HEK293T (cell line): ENCODE measurements at places on chromosomes 11 and 22.

GRCh38 chr11:47437746-47438418 is 11.1 kb downstream of the RAPSN start:
- no peak for DNase-seq

GRCh38 chr22:25643232-25644000 is 78.9 kb downstream of the GRK3 start:
- no peak for DNase-seq

DNA sequence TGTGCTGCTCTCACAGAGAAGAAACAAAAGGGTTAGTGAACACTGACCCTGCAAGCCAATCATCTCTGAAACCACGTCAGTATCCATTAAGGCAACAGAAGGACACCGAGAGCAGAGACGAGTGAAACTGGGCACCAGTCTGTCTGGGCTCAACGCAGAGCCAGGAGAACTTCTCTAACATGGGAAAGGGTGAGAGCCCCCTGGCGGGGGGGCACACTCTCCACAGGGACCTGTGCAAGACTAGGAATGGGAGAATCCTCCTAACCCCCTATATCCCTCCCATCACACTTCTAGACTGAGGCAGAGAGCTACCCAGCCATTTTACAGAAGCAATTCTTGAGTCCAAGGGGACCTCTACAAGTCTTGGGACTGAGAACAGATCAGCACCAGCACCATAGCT is 285.8 kb downstream of the SOX6 start:
- no peak for DNase-seq

DNA sequence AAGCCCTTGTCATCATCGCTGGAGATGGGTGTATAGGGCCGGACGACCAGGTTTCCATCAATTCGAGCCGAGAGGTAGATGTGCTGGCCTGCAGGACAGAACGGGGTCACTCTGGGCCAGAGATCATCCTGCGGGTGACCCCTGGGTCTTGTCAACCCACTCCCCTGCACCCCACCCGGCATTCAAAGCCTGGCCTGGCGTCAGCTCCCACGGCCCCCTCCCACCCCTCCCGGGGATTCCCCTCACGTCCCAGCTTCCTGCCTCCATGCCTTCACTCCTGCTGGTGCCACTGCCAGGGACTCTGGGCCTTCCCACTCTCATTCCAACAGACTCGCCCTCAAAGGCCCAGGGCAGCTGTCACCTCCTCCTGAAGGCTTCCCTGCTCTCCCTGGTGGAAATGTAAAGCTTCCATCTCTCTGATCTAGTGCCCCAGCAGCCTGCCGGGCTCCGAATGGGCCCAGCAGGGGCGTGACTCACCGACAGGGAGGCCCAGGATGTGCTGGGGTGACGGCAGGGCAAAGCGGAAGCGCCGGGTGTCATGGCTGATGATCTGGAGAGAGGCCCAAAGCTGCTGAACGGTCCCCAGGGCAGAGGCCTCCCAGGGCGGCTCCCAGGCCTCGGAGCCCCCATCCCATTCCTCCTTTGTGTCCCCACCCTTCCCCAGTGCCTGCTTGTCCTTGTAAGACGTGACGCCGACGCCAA is 9.3 kb downstream of the ATP5MGL start:
- DNase-seq, result no peak

DNA sequence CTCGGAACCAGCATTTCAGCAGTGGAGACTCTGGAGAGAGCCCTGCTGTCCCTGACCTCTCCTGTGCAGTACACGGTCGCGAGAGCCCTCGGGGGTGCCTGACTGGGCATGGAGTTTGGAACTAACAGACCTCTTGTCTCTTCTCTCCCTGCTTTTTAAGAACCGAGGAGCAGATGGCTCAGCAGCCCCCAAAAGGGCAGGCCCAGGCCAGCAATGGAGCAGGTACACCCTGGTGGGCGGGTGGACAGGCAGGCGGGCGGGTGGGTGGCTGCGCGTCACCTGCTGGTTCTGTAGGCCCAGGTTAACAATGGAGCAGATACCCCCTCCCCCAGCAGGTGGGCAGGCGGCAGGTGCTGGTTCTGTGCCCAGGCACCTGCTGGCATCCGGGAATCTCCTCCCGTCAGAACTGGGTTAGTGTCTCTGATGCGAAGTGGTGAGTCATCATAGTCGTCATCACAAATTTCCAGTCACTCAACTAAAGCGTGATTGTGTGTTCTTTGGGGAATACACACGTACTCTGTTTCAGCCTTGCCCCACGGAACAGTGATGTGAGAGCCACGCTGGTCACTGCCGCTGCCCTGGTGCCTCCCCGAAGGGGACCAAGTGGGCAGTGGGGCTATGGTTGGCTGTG is 41.1 kb downstream of the GRAMD4 start:
- no peak for DNase-seq

GRCh38 chr11:8988329-8989234 is 15.2 kb downstream of the NRIP3 start:
- DNase-seq, result no peak

- DNase-seq, result no peak
Observed at GRCh38 chr22:37752189-37753087, 55.3 kb upstream of the GCAT start.

GRCh38 chr11:11345099-11345498 is 8.0 kb downstream of the CSNK2A3 start:
- DNase-seq, result no peak

DNA sequence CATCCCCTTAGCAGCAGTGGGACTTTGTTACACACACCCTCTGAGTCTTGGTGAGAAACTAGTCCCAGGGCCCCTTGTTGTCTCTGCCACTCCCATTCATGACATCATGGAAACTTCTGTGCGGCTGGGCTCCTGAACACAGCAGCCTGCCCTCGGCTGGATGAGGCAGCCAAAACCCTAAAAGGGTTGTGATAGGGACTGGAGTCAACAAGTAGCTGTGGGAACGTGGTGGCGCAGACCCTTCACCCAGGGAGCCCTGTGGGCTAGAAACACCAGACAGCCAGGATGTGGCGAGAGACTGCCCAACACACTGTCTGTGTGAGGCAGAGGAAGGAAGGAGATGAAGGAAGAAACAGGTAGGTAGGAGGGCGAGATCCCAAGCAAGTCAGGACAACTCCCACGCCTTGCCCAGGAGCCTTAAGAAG is 3.9 kb downstream of the CD3D start:
- peak; percentile 42 for DNase-seq

DNA sequence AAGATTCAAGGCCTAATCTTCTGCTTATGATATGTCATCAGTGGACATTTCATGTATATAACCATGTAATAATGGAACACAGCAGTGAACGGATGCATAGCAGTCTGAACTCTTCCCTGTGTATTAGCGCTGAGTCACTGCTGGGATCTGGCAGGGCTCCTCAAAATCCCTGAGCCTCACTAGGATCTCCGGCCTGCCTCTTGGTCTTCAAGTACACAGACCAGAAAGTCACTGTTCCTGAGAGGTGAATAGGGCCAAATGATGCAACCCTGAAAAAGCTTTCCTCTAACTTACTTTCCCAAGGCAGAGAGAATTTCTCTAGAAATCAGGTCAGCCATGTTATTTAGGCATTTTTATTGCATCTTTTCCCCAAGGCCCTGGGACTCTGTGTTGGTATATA is 35.0 kb downstream of the POU2AF1 start:
- DNase-seq, result no peak

- DNase-seq, result no peak
Observed at GRCh38 chr22:44926491-44927415, 83.1 kb downstream of the PHF21B start.

- DNase-seq, result no peak
Observed at GRCh38 chr22:23237201-23237798, 57.0 kb downstream of the BCR start.

GRCh38 chr22:42972649-42973535 is 42.1 kb downstream of the PACSIN2 start:
- DNase-seq, result no peak

DNA sequence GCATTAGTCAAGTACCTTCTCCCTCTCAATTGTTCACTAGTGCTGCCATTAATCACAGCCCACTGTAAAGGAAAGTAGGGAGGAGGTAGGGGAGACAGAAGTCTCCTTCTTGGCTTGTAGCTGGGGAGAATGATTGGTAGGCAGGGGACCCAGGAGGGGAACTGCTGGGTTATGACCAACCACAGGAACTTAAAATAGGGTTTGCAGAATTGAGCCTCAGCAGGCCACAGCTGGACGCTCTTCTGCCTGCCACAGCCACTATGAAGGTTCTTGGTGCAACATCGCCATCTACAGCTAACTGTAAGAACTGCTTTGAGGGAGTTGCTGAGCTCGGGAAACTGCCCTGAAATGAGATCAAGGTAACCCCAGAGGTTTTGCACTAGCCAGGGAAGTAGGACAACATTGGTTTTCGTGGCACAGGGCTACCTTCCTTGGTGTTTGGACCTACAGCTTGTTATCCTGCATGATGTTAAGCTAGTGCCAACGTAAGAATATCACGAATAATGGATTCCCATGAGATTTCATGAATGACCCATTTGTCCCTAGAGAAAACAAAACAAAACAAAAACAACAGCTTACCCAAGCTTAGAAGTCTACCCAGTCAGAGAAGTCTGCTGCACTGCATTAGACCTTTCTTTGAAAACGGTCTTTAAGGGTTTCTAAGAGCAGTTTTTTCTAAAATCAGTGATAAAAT is 787.1 kb upstream of the API5 start:
- DNase-seq, result peak; percentile 37

- no peak for DNase-seq
Observed at GRCh38 chr11:17575431-17576425, 28.7 kb downstream of the OTOG start.

DNA sequence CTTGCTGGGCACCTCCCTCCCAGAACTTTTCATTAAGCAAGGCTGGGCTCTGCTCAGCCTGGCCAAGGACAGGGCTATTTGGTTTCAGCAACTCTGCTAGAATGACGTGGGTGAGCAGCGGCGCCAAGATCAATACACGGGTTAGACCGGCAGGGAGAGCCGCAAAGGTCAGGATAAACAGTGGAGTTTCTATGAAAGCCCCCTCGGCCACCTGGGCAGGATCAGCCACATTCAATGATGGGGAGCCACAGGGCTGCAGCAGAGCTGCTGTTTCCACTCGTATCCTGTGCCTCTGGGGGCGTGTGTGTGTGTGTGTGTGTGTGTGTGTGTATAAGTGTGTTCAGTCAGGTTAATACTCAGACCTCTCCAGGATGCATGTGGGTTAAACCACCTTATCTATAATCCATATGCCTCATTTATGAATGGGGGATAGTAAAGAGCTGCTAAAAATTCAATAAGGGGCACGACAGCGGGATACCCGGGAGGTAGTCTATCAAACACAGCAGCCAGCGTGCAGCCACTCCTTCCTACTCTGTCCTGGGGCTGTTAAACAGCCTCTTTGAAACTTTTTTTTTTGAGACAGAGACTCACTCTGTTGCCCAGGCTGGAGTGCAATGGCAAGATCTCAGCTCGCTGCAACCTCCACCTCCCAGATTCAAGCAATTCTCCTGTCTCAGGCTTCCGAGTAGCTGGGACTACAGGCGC is 34.8 kb downstream of the MYH9 start:
- DNase-seq, result no peak

- peak; percentile 93 for DNase-seq
Observed at GRCh38 chr22:50342651-50343540, at the start of gene PPP6R2. PPP6R2 (plus strand) TSS chr22:50343327; CDS start chr22:50393909, 50,582 bp downstream.

GRCh38 chr11:28303477-28304191 is 195.4 kb downstream of the METTL15 start:
- DNase-seq, result no peak

DNA sequence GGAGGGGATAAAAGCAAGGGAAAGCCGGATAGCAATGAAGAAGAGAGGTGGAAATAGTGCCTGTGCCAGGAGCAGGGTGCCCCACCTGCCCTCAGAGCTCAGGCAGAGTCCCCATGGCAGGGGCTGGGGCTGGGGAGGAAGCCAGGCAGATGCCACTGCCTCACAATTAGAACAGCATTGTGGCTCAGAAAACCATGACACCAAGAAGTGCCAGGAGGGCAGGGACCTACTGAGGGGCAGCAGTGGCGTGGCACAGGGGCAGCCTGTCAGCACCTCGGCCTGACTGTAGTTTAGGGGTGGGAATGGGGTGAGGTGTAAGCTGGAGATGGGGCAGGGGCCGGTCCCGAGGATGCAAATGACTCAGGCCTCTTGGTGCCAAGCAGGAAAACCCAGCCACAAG is 532.1 kb upstream of the B3GAT1 start:
- no peak for DNase-seq
